ENCODE measurements at places on chromosomes 2 and 18.

DNA sequence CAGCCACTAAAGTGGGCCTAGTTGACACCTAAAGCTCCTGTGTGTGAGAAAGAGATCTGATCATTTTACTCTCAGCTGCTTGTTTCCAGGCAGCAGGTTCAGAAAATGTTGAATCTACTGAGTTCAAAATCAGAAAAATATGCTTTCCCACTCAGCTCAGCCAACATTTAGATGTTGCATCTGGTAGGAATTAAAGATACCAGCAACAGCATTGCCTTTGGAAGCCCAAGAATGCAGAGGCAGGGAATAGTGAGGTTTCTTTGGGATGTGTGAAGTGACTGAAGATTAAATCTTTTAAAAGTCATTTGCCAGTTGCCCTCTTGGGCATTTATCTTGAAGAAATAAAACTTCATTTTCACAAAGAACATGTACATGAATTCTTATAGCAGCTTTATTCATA is 33.9 kb upstream of the DOCK10 start:
- DNase-seq = no peak

- no peak for DNase-seq
Observed at GRCh38 chr2:136238286-136239078, 120.5 kb upstream of the CXCR4 start.

DNA sequence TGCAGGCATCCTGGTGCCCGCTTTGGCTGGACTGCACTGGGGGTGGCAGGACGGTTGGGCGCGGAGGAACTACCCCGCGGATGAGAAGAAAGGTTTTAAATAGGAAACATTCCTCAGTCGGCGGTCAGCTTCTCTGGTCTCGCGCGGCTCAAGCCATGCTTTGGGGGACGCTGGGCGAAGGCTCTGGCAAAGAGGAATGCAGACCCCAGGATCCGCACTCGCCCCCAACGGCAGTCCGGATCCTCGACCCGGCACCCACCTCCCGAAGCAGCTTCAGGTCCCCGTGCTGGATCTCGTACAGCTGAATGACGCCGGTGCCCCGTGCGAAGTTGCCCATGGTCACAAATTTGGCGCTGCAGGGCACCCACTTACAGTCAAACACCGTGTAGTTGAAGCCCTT is 686 bp upstream of the PNO1 start:
- no peak for DNase-seq

DNA sequence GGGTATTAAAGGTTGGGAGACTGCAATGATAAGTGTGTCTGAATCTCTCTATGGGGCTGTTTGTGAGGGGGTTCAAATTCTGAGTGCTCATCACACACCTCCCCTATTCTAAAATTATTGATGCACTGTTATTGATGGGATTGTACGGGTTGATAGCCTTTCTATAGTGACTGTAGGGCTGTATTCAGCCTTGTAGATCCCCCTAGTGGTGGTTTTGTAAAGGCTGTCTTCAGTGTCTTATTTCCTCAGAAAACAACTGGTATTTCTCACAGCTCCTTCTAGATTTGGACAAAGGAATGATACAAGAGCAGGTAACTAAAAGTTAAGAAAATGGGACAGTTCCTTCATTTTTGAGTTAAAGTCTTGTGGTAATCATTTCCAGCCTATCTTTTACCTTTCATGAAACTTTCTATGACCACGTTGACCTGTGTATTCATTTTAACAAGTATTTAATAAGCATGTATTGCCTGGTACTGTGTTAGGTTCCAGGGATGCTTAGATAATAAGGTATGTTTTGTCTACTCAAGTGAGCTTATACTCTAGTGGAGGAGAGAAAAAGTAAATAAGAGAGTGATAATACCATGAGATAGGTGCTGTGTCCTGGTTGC is 21.2 kb downstream of the SMAD4 start:
- no peak for DNase-seq

DNA sequence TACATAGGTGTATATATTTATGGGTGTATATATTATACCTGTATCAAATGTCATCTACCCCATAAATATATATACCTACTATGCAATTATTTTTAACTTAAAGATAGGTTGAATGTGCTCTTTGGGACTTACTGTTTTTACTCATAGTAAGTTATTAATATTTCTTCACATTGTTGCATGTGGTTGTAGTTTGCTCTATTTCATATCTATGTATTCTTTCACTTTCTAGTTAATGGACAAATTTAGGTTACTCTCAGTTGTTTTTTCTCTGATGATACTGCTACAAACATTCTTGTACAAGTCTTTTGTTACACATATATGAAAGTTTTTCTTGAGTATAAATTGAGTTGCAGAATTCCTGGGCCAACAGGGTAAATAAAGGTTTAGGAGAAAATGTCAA is 601.8 kb upstream of the ID2 start:
- no peak for DNase-seq

DNA sequence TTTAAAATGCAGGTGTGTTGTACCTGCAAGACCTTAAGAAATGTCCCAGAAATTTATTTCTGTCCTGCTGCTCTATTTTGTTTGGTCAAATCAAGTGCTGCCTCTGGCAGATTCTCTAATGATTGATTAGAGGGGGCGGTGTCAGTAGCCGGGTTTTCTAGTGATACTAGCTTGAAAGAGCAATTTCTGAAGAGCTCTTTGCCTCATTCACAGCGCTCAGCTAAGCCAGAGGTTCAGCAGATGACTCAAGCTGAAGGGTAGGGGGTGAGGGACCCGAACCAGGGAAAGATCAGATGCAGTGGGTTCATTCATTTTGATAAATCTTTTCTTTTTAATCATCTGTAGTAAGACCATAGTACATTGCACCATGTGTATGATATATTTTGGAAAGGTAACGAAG is 15.0 kb downstream of the ZBTB7C start:
- DNase-seq = no peak

GRCh38 chr2:65413610-65414009 is 18.8 kb downstream of the SPRED2 start:
- no peak for DNase-seq

GRCh38 chr2:20164061-20164733 is 60.7 kb downstream of the SDC1 start:
- DNase-seq = no peak
